ENCODE measurements at places on chromosomes 11 and 22.
A peak's percentile ranks its signal among the peaks of the same experiment; 100 is the strongest.

DNA sequence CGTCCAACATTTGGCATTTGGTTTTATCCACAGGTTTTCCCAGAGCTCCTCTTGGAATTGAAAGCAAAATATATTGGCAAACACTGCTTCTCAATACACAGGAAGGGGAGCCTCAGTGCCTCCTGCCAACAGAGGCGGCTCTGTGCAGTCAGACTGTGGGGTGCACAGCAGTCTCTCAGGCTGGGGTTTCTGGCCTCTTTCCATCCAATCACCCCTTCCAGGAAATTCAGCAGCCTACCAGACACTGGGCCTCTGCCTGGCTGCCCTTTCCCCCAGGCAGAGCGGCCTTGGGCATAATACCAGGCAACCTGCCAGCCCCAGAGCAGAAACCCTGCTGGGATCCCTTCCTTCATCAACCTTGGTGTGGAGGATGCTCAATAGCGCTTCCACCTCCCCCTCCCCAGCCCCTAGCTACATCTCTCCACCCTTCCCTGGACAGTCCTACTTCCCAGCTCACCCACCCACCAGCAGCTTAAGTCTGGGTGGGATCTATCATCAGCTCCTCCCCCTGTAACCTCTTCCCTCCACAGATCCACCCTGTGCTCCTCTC lies 17.8 kb upstream of the RAPSN start:
- no peak for DNase-seq

DNA sequence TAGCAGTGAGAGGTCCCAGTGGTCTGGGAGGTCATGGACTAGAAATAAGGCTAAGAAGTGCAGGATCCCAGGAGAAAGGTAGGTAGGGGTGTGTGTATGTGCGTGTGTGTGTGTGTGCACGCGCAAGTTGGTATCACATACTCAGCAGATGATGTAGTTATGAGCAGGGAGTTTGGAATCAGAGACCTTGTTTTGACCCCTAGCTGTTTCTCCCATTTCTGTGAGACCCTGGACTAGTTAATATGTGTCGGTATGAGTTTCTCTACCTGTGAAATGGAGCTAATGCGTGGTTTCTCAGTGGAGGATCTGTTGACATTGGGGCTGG lies 1.3 kb downstream of the SERPING1 start:
- DNase-seq = no peak

GRCh38 chr11:33514079-33514925 lies 186.3 kb downstream of the C11orf91 start:
- no peak for DNase-seq

DNA sequence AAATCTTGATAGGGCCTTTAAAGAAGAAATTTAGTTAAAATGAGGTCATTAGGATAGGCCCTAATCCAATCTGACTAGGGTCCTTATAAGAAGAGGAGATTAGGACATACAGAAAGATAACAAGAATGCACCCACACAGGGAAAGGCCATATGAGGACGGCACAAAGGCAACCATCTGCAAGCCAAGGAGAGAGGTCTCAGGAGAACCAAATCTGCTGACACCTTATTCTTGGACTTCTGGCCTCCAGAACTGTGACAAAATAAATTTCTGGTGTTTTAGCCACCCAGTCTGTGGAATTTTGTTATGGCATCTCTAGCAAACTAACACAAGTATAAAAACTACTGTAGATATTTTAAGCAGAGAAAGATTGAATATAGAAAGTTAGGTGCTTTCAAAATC lies 28.6 kb downstream of the ADM start:
- no peak for DNase-seq

DNA sequence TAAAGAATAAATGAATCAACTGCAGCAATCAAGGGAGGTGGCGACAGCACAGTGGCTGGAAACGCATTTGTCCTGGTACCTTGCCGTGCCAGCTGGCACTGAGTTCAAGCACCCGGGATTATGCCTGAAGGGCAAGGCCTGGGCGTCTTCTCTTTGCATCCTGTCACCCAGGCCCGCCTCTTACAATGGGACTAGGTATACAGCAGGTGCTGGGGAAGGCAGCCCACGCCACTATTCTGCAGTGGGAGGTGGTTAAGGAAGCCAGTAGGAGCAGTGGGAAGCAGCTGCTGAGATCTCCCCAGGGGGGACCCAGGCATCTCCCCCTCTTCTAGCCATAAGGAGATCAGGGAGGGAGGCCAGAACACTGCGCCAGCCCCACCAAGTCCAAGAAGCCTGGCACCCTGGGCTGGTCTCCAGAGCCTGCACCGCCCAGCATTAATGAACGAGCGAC lies 15.3 kb upstream of the BAIAP2L2 start:
- DNase-seq = no peak

GRCh38 chr22:45757068-45757467 lies 85.4 kb downstream of the ATXN10 start:
- DNase-seq = no peak

DNA sequence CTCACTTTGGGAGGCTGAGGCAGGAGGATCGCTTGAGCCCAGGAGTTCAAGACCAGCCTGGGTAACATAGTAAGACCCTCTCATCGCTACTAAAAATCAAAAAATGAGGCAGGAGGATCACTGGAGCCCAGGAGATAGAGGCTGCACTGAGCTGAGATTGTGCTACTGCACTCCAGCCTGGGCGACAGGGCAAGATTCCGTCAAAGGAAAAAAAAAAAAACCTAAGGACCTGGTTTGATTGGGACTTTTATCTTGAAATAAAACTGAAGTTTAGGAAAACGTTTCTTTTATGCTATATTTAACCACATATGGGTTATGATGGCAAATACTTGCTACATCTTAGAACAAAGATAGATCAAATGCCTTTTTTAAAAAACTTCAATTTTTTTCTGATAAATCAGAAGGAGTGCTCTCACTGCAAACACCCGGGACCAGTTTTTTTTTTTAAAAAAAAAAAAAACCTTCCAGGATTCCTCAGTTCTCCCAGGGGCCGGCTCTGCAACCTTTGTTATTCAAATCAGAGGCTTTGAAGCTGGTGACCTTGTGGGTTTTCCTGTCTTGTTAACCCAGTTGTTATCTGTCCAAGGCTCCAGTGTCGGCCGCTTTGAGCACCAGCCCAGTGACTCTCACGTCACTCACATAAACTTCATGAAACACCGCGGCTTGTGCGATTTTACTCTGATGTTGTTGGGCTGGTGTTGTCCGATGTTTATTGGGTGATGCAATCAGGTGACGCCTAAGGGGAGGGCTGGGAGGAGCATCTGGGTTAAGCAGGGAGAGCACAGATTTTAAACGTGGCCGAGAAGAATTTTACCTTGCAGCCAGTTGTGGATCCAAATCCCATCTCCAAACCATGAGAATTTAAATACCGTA lies 24.7 kb upstream of the SLC22A12 start:
- DNase-seq = peak; percentile 16

- peak; percentile 8 for DNase-seq
Observed at GRCh38 chr11:77101043-77101537, 1.6 kb upstream of the OMP start.

DNA sequence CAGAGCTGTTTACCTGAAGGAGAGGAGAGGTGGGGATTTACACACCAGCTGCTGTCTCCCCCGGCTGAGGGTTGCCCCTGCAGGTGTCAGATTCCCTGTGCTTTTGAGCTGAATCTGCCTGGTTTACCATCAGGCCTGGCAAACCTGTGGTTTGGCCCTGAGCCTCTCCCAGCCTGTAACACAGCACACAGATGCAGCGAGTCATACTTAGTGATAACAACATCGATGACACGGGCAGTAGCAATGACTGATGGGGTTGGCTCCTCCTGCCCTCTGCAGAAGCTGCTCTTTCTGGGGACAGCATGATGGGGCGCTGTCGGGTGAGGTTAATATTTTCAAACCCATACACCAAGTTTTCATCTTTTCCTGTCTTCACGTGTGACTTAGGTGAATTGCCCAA lies 380.0 kb upstream of the B3GAT1 start:
- DNase-seq = no peak

GRCh38 chr11:78961247-78961646 lies 386.6 kb upstream of the NARS2 start:
- DNase-seq = no peak

- no peak for DNase-seq
Observed at GRCh38 chr22:43848366-43849171, 13.7 kb downstream of the SULT4A1 start.

GRCh38 chr22:36323855-36324331 lies 63.9 kb downstream of the MYH9 start:
- DNase-seq = no peak

GRCh38 chr11:86747801-86748200 lies 52.5 kb upstream of the PRSS23 start:
- no peak for DNase-seq

DNA sequence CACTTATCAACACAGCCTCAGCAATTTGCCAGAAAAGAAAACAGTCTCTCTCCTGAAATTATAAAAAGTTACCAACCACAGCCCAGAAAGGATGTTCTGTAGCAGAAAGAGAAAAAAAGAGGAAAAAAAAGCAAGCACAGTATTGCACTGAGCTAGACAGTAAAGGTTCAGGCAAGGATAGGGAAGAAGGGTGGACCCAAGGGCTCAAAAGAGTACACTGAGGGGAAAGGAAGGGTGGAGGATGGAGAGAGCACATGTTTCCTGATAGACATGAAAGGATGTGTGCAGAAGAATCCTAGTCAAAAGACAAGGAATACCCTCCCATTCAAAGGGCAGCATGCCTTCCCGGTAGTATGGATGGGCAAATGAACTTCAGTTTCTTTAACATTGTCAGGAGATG lies 59.1 kb downstream of the RRAS2 start:
- no peak for DNase-seq

GRCh38 chr22:22072169-22072836 lies 89.7 kb upstream of the TOP3B start:
- DNase-seq = no peak

DNA sequence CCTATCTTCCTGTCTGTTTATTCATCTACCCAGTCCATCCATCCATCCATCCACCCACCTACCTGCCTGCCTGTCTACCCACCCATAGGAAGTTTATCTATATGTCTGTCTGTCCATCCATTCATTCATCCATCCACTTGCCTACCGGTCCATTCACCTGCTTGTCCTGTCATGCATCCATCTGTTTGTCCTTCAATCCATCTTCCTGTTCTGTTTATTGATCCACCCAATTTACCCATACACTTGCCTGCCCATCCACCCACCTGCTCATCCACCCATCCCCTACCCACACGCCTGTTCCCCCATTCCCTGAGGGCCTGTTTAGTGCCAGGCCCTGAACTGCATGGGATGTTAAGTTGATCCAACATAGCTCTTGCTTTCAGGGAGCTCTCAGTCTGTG lies 18.4 kb downstream of the PARVG start:
- DNase-seq = no peak

DNA sequence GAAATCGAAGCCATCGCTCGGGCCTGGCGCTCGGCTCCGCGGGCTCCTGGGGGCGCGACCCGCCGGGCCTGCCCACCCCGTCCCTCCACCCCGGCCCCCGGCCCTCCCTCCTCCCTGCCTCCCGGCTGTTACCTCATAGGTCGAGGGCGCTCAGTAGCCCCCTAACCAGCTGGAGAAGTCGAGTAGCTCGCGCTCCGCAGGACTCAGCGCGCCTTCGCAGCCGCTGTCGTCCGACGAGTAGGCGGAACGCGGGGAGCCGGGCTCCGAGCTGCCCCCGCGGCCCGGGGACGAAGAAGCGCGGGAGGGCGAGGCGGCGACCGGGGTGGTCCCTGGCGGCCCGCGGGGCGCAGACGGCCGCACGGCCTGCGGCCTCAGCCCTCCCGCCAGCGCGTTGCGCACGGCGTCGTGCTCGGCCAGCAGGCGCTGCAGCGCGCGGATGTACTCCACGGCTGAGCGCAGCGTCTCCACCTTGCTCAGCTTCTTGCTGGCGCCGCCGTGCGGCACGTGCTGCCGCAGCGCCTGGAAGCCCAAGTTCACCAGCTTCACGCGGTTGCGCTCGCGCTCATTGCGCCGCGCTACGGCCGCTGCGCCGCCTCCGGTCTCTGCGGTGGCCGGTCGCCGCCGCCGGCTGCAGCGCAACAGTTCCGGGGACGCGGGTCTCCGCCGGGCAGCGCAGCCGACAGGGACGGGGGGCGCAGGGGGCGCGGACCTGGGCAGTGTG lies 627 bp downstream of the ASCL2 start:
- no peak for DNase-seq

- DNase-seq = no peak
Observed at GRCh38 chr11:123051634-123052033, 10.3 kb downstream of the HSPA8 start.

- no peak for DNase-seq
Observed at GRCh38 chr11:118612378-118612777, 5.0 kb downstream of the PHLDB1 start.

DNA sequence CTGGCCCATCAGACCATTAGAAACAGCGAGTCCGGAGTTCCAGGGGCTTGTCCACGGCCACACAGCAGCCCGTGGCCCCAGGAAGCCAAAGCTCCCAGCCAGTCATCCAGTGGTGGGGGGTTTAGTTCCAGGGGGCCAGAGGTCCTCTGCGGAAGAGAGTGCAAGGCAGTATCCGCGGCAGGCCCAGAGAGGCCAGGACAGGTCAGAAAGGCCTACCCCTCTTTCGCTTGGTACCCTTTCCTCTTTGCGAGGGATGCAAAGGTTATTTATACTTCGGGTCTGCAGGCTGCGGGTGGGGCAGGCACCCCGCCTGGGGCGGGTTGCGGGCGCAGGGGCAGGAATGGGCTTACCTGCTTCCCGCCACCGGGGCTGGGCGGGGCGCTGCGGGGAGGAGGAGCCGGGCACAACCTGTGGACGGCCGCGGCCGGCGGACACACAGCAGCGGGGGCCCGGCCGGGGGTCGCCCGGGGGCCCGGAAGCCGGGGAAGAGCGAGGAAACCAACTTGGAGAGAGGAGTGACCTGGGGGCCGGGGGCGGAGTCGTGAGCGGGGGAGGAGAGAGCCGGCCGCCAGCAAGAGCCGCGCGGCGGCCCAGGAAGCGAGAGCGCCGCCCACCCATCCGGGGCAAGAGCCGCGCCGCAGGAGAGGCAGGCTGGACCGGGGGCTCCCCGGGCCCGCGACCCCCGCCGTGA lies at the start of gene SH3BP1:
SH3BP1 (plus strand) TSS at position 600 of the 691 bp plus-strand sequence. CDS start 119 bp downstream, outside the sequence.
- DNase-seq = no peak

DNA sequence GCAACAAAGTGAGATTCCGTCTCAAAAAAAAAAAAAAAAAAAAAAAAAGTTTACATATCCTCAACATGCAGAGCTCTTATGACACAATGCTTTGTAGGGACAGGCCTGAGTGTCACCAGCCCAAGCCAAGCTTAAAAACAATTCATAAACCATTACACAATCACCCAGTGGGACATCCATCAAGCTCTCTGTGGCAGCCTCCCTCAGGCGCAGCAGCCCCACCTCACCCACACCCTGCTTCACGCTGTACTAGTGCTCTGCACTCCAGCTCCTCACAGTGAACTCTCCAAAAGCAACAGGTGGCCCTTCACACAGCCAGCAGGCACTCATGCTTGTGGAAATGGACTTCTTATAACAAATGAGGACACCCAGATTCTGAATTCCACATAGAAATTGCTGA lies 3.5 kb upstream of the FOXRED2 start:
- no peak for DNase-seq

GRCh38 chr22:38802671-38803121 lies 8.8 kb upstream of the DNAL4 start:
- DNase-seq = peak; percentile 99

DNA sequence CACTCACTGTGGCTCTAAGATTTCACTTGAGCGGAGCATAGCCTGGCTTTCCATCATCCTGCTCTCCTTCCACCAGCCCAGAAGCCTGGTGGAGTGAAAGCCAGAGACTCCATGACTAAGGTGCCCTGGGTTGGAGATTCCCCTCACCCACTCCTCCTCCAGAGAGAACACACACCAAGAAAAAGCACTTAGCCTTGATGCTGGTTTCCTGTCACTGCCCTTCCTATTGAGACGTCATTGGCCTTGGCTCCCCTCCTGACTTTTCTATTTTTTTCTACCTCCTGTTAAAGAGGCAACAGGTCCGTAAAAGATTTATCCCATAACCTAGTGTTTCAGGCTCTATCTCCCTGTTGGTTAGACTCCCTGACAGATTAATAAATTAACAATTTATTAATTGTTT lies 38.5 kb upstream of the APLNR start:
- no peak for DNase-seq

Measured in SK-N-MC (cell line).